ENCODE measurements at places on chromosomes 11 and 22.
A peak's percentile ranks its signal among the peaks of the same experiment; 100 is the strongest.

DNA sequence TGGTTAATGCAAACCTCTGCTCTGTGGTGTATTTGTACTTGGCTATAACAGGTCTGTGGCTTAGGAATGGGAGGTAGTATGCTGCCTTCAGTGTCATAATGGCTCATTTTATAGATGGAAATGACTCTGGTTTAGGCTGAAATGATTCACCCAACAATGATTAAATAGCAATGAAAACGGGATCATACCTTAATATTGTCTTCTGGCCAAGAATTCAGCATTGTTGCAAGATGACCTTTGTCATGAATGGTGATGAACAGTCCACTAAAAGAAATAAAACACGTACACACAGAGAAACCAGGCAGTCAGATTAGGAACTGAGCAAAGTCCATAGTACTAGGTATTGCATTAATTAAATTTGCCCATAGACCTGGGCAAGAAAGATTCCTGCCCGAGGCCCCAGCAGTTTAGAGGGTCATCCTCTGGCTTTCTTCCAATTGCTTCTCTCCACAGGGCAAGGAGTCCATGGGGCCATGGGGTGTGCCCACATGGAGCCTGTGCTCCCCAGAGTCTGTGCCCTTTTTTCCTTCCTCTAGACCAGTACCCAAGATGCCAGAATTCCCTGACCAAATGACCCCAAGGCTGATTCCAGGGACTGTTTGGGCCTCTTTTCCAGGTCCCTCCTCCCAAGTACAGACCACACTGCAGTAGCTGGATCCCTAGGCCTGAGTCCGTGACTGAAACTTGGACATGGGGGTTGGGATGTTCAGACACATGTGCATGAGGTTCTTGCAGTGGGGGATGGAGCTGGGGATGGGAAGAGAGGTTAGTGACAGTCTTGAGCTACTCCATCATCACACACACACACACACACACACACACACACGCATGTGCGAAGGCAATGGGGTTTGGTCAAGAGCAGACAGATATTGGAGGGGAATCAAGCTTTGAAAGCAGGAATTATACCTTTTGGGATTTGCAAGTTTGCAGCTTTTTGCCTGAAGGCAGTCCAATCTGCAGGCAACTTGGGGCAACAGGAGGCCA is 134.2 kb downstream of the CCDC81 start:
- no peak for DNase-seq

GRCh38 chr22:20433191-20433590 is 4.4 kb downstream of the SCARF2 start:
- no peak for DNase-seq

- no peak for DNase-seq
Measured at GRCh38 chr22:41564563-41564962, 3.8 kb downstream of the CSDC2 start.

- no peak for DNase-seq
Measured at GRCh38 chr11:17779861-17780594, 45.4 kb downstream of the KCNC1 start.

GRCh38 chr11:131193031-131193501 is 177.3 kb upstream of the NTM start:
- DNase-seq: no peak

GRCh38 chr11:526192-526591 is 9.2 kb downstream of the HRAS start:
- DNase-seq: no peak

GRCh38 chr11:83044958-83045712 is 26.6 kb downstream of the RAB30 start:
- DNase-seq: no peak

GRCh38 chr11:120336641-120337354 is 585 bp downstream of the ARHGEF12 start:
- DNase-seq: peak; percentile 59

DNA sequence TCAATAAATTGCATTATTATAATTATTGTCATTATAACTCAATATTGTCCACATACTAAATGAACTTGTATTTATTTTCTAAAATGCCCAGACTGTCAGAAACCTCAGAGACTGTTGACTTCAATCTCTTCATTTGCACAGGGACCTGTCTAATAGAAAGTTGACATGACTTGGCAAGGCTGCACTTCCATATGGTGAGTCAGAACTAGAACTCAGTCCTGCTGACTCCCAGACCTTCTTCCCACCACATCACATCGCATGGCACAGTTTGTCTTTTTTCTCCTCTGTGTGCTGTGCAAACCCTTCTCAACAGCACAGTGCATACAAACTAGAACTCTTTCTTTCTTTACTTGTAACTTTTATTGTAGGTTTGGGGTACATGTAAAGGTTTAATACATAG is 215.1 kb upstream of the BLID start:
- DNase-seq: no peak

DNA sequence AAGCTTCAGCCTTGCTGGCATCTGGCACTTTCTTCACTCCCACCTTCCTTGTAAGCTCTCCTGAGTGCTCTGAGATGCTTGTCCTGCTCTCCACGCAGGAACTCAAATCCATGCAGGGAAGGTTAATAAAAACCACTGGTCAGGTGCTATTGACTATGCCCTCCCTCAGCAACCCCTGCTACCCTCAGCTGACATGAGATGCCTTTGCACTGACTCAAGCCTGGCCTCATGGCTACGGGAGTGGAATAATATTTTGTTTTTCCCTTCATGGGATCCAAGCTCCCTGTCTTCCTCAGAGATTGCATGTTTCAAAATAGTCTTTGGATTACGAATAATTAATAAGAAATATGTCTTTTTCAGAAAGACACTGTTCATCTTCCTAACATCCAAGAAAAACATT is 31.7 kb upstream of the ABCC8 start:
- DNase-seq: no peak

- DNase-seq: no peak
Measured at GRCh38 chr11:124511745-124512144, 31.7 kb downstream of the OR8B12 start.

GRCh38 chr11:78706551-78706950 is 131.9 kb upstream of the NARS2 start:
- DNase-seq: no peak

DNA sequence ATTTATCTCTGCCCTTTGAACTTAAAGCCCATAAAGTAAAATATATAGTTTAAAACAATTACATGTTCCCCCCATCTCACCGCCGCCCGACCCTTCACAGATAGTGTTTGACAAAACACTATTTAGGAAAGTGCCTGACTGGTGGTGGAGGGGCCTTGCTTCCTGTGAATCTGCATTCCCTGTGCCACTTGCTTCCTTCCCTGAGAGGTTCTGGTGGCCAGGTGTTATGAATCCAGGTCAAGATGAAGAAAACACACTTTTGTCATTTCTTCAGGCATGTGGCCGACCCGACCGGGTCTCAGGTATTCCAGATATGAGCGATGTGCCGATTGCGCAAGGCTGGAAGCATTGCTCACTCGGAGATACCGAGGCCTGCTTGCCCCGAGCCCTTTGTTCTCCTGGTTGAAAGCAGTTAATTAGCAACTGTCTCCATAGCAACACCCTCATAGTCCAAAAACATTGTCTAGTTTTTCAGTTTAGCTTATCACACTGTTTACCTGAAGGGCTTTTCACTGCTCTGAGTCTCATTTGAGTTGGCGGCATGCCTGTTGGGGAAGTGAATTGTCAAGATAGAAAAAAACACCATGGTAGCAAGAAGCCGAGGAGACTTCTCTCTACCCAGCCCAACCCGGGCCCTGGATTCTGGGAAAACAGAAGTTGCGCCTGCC is 128.3 kb downstream of the TEAD1 start:
- no peak for DNase-seq

GRCh38 chr11:67315325-67315909 is 12.1 kb downstream of the SSH3 start:
- no peak for DNase-seq

GRCh38 chr22:49152127-49152938 is 675.3 kb downstream of the BRD1 start:
- peak; percentile 54 for DNase-seq

DNA sequence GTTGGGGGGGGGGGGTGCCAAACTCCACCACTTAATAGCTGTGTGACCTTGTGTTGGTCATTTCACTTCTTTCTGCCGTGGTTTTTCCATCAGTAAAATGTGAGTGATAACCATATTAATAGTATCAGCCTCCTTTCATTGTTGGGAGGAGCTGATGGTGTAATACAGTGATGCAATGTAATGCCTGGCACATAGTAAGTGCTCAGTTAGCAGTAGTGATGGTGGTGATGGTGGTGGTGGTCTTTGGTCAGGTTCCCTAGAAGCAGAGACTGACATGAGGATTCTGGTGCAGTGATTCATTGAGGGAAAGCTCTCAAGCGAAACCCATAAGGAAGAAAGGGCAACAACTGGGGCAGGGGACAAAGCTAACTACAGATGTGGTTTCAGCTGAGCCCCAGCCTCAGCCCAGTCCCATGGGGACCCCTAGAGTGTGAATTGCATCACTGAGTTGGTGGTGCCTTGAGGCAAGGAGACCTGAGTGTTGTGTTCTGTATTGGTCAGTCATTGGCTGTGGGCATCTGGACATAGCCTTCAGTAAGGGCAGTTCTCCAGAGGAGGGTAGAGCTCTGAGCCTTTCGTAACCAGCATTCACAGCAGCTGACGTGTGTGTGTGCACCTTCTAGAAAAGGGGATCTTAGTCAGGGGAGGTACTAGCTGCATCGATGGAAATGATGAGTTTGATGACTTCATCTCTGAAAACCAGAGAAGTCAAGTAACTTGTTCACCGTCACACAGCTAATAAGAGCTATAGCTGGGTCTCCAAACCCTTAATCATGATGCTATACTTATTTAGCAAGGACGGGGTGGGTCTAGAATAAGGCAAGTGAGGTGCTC is 93.6 kb upstream of the CRYBB3 start:
- DNase-seq: no peak

GRCh38 chr11:76041208-76041607 is 165.1 kb downstream of the WNT11 start:
- no peak for DNase-seq

GRCh38 chr22:47322854-47323253 is 560.4 kb downstream of the TBC1D22A start:
- DNase-seq: no peak

GRCh38 chr11:41522391-41522790 is 62.9 kb upstream of the LRRC4C start:
- no peak for DNase-seq

DNA sequence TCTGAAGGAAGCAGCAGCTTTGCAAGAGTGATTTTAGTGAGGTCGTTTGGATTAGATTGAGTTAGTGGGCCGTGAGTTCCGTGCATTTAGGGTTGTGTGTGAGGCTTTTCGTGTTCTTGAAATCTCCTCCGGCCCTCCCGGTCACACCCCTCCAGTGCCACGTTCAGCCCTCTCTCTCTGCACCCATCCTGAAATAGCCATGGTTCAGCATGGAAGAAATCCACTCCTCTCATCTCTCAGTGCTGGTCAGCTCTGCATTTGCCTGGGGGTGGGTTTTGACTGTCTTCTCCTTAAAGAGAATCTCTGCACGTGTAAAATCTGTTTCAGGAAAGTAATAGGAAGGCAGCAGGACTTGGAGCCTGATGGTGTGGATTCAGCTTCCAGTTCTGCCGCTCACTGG is 19.8 kb downstream of the BARX2 start:
- DNase-seq: no peak

GRCh38 chr11:69915151-69915500 is 95.9 kb upstream of the FGF3 start:
- DNase-seq: no peak

DNA sequence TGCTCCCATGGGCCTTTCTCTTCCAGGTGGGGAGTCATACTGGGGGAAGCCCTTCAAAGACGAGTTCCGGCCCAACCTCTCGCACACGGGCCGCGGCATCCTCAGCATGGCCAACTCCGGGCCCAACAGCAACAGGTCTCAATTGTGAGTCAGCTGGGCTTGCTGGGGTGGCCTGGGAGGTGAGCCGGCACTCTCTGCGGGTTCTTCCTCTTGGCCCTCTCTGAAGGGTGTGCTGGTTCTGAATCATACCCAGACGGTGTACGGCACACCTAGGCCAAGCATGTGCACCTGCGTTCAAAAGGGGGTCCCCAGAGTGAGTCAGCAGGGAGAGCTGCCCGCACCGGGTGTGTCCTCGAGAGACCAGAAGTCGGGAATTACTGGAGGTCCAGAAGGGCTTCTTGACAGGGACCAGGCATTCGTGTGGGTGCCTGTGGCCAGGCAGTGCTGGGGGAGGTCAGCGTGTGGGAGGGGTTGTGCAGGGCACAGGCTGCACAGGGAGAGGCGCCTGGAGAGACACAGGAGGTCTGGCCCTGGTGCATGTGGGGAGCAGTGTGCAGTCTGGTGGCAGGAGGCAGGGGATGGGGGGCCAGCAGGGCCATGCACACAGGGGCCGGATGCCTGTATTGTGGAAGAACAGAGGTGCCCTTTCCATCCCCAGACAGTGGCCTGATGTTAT is 23.0 kb downstream of the PPIL2 start:
- DNase-seq: no peak

DNA sequence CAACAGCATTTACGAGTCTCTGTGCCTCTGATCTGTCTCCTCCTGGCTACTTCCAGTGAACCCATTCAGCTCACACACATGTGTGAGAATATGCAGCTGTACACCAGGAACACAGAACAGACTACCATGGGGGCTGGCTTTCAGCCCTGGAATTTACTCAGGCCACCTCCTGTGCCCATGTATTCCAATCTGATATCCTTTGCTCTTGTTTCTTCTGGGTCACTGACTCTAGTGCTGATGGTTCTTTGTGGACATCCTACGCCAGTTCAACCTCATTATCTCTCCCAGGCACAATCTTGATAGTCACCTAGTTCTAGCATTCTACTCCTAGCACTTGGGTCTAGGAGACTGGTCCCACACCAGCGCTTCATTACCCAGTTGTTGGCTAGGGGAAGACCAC is 23.0 kb upstream of the ZC3H12C start:
- DNase-seq: no peak

DNA sequence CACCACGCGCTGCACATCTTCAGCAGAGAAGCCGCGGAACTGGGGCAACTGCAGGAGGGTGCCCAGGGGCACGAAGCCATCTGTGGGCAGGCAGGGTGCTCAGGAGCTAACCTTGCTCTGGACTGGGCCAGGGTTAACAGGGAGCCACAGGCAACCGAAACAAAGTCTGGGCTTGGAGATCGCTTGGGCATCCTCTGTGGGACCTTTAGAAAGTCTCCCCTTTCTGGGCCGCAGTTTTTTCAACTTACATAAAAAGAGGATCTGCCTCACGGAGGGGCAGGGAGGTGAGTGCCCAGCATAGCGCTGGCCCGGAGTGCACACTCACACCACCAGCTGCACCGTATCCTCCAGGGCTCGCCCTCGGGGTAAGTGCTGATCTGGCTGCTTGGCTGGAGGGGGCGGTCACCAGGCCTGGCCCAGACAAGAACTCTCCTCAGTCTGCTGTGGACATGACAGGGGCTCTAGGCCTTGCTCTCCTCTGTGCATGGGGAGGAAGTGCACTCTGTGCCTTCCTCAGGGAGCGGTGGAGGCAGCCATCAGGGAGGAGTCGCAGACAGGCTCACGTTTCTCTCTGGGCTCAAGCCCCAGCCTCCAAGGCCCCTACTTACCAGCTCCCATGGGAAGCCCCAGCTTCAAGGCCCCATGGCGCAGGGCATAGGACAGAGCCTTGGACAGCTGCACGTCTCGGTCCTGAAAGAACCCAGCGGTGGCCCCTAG is 937 bp downstream of the TRPT1 start:
- DNase-seq: no peak

- DNase-seq: no peak
Measured at GRCh38 chr11:22234743-22235142, 41.9 kb downstream of the ANO5 start.

- DNase-seq: no peak
Measured at GRCh38 chr22:33126881-33127280, 68.7 kb upstream of the SYN3 start.

Measured in WTC11 (cell line).